ENCODE measurements at places on chromosomes 7 and 10. TPM values are rescaled to one million over a fixed set of nuclear protein-coding genes. Genes with fewer than 3 reads are reported as not detected.

DNA sequence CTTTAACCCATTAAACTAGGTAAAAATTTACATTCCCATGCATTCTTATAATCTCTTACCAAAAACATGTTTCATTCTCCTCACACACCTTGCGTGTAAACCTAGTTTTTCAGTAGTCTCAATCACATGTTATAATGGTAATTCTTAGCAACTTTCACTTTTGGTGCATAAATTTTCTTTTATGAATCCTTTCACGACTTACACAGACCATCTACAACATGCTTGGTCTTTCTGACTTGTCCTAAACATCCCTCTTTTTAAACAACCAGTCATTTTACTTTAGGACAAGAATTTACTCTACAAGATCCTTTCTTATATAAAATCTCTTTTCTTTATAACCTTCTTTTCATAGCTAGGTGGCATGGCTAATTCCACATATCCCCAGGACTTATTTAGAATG, 25.8 kb downstream of the FBXL13 start:
- no peaks in the 10 kb centered on the region for H3K36me3 ChIP-seq
- no peak overlapping the region for H3K4me3 ChIP-seq
- H3K27me3 ChIP-seq = no peaks in the 10 kb centered on the region
- no peak overlapping the region for H3K27ac ChIP-seq

GRCh38 chr10:35874311-35875015, 232.4 kb upstream of the FZD8 start:
- H3K27ac ChIP-seq = no peak overlapping the region
- H3K4me3 ChIP-seq = no peak overlapping the region
- H3K4me1 ChIP-seq = no peaks in the 10 kb centered on the region
- no peaks in the 10 kb centered on the region for H3K27me3 ChIP-seq

GRCh38 chr10:47348138-47348651, at the start of gene RBP3:
Gene RBP3 (plus strand): TSS chr10:47348363. CDS start chr10:47348485, 122 bp downstream.
- no peaks in the 10 kb centered on the region for H3K36me3 ChIP-seq
- H3K4me3 ChIP-seq = no peak within 1 kb of the TSS
- no peak for DNase-seq
- no peaks in the 10 kb centered on the region for H3K4me1 ChIP-seq

GRCh38 chr10:69748621-69749020, 53.1 kb upstream of the COL13A1 start:
- no peaks in the 10 kb centered on the region for H3K36me3 ChIP-seq
- no peak overlapping the region for H3K27ac ChIP-seq
- no peak overlapping the region for H3K4me3 ChIP-seq
- no peak for DNase-seq
- H3K4me1 ChIP-seq = no peaks in the 10 kb centered on the region
- no peaks in the 10 kb centered on the region for H3K27me3 ChIP-seq

DNA sequence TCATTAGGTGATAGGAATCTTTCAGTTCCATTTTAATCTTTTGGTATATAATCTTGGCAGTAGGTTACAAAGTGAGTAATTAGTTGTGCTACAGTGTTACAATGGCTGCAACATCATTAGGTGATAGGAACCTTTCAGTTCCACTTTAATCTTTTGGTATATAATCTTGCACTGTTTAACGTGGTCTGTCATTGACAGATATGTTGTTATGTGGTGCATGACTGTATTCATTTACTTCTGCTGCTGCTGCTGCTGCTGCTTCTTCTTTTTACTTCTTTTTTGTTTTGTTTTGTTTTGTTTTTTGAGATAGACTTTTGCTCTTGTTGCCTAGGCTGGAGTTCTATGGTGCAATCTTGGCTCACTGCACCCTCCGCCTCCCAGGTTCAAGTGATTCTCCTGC, 28.6 kb downstream of the ST7 start:
- no peak for DNase-seq
- no peak overlapping the region for H3K27ac ChIP-seq
- no peak overlapping the region for H3K4me3 ChIP-seq
- no peaks in the 10 kb centered on the region for H3K27me3 ChIP-seq

DNA sequence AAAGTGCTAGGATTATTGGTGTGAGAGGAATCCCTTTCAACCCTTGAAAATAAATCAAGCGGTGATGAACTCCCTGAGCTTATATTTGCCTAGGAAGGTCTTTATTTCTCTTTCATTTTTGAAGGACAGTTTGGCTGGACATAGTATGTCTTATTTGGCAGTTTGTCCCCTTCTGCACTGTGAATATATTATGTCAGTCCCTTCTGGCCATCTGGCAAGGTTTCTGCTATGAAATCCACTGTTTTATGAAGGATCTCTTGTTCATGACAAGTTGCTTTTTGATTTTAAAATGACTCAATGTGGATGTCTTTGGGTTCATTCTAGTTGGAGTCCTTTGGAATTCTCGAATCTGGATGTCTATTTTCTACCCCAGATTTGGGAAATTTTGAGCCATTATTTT, 21.7 kb upstream of the MCM10 start:
- H3K27ac ChIP-seq = no peak overlapping the region
- H3K36me3 ChIP-seq = no peaks in the 10 kb centered on the region
- H3K4me3 ChIP-seq = no peak overlapping the region
- H3K4me1 ChIP-seq = no peaks in the 10 kb centered on the region
- H3K27me3 ChIP-seq = no peaks in the 10 kb centered on the region

DNA sequence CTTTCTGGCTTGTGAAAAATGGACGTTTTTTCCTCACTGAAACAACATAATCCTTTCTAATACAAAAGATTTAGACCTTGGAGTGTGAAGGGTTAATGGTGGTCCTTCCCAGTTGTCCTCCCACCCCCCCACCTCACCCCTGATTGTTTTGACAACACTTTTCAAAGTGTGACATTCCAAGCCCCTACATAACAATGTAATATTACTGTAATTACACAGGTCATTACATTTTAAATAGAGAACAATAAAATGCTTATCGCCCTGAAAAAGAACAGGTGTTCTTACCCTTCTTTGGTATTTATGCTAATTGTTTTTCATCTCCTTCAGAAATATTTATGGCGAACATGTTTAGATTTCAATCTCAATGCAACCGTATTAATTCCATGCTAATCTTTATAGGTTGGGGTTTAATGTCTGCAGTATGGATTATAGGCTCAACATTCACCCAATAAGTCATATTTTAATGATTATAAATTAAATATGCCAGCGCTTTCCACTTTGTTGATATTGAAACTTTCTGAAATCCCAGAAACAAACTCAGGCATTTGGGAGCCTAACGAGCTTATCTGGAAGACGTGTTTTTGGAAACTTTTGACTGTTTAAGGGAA, 5.0 kb downstream of the TCF7L2 start:
- DNase-seq = no peak
- peak overlapping the region; percentile 52 for H3K27ac ChIP-seq
- no peaks in the 10 kb centered on the region for H3K27me3 ChIP-seq
- H3K36me3 ChIP-seq = no peaks in the 10 kb centered on the region

DNA sequence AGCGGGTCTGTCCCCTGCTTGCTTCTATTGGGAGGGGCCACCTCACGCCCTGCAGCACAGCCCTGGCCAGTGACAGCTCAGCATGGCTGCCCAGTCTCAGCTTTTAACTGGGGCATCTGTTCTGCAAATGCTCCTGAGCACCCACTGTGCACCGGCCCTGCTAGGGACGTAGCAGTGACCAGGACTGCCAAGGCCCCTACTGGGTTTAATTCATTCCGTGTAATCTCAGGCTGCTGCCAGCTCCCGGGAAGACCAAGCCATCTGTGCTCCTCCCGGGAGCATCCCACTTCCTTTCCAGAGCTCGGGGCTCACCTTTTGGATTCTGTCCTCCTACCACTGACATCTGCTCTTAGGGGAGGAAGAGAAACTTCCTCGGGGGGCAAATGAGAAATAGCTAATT, 85.2 kb downstream of the ADARB2 start:
- H3K36me3 ChIP-seq = no peaks in the 10 kb centered on the region
- no peaks in the 10 kb centered on the region for H3K4me1 ChIP-seq
- H3K27ac ChIP-seq = no peak overlapping the region
- H3K27me3 ChIP-seq = no peaks in the 10 kb centered on the region

- H3K4me1 ChIP-seq = no peaks in the 10 kb centered on the region
- DNase-seq = no peak
- H3K27ac ChIP-seq = no peak overlapping the region
- H3K4me3 ChIP-seq = no peak overlapping the region
- H3K27me3 ChIP-seq = no peaks in the 10 kb centered on the region
- no peaks in the 10 kb centered on the region for H3K36me3 ChIP-seq
Observed at GRCh38 chr7:20211376-20211775, 5.8 kb downstream of the MACC1 start.

The CNPY1 gene
- not detected for total RNA-seq

The ZNF862 gene
- total RNA-seq = 25.4 TPM

The ZNF365 gene
- total RNA-seq = 0.55 TPM

The IFIT1B gene
- not detected for total RNA-seq

The CYP3A5 gene
- 80.5 TPM for total RNA-seq
